Dermis blood vessel endothelial cell (primary cell): ENCODE measurements at places on chromosomes 12 and 14. TPM values are rescaled to one million over a fixed set of nuclear protein-coding genes. Genes with fewer than 3 reads are reported as not detected.
A peak's percentile ranks its signal among the peaks of the same experiment; 100 is the strongest.

GRCh38 chr14:21072781-21073339 is 2.8 kb downstream of the ARHGEF40 start:
- DNase-seq: no peak

DNA sequence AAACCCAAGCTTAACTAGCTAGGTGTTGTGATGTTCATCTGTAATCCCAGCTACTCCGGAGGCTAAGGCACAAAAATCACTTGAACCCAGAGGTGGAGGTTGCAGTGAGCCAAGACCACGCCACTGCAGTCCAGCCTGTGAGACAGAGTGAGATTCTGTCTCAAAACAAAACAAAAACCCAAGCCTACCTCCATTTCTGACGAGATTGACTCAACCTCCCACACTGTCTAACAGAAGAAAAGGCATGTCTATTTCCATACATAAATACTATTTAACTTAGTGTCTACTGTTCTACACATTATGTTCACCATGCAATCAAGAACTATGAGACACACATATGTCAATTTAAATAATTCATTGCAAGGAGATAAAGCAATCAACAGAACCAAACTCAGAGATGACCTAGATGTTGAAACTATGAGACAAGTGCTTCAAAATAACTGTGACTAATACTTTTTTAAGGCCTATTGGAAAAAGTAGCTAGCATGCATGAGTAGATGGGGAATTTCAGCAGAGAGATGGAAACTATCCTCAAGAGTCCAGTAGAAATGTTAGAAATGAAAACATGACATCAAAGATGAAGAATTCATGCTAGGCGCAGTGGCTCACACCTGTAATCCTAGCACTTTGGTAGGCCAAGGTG is 75.9 kb upstream of the DHRS4 start:
- no peak for DNase-seq

DNA sequence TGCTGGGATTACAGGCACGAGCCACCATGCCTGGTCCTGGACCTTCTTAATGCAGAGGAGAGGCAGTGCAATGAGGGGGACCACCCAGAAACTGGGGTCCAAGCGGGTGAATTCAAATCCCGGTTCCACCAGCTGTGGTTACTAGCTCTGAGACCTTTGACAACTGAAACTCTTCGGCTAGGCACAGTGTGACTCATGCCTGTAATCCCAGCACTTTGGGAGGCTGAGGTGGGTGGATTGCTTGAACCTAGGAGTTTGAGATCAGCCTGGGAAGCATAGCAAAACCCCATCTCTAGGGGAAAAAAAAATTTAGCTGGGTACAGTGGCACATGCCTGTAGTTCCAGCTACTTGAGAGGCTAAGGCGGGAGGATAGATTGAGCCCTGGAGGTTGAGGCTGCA is 5.0 kb upstream of the CD4 start:
- no peak for DNase-seq

DNA sequence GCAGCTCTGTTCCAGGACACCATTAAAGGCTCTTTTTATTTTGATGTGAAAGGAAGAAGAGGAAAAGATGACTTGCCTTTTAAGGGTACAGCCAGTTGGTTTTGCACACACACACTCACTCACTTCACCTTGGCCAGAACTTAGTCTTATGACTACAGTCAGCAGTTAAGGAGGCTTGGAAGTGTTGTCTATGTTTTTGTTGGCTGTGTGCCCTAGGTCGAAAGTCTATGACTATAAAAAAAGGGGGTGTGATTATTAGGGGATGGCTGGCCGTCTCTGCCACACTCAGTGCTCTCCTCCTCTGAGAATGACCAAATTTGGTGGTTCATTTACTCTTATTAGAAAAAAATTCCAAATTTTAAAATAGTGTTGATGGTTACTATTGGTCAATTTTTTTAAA is 139.5 kb upstream of the OTX2 start:
- DNase-seq: peak; percentile 1

GRCh38 chr12:12278899-12279298 is 12.1 kb upstream of the LRP6 start:
- DNase-seq: no peak

DNA sequence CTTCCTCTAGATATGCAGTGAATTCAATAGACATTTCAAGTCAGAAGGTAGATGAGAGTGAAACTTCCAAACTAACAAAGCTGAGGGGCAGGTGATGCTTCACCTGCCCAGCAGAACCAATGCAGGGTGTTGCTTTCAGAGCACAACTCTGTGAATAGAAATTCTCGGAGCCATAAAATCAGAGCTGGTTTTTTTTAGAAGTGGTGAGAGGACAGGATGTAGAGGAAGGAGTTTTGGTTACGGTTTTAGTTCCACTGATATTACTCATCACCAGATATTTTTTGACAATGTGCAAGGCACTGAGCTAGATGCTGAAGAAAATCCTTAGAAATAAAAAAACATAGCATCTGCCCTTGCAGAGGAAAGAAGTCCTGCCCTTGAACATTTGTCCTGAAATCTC is 62.2 kb downstream of the BMP4 start:
- DNase-seq: peak; percentile 56

DNA sequence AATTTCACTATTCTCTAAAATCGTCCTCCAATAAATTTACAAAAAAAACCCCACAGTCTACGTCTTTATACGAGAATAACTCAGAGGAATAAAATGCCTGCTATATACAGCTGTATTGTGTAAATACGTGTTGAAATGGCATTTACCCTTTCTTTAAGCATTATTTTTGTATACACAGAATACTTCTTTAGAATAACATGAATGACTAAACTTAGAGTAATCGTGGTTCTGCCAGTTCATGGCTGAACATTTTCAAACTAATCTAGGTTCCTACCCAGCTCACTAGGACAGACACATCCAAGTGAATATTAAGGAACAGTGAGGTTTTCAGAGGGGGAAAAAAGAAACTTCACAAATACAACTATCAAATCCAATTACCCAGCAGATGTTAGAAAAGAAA is 24.6 kb downstream of the DICER1 start:
- DNase-seq: no peak

DNA sequence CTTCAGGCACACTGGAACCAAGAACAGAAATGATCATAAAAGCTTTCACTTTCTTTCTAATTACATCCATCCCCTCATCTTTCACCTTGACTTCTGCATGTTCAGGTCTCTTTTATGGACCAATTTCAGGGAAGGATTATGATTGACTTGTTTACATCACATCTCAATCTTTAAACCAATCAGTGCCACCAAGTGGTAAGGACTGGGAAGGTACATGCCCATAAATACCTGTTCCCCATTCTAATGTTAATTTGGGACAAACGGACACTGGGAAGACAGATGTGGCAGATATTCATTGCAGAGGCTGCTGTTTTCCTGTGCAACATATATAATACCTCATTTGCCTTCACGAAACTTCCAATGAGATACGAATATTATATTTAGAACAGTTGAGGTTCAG is 978.1 kb downstream of the GALC start:
- DNase-seq: no peak

DNA sequence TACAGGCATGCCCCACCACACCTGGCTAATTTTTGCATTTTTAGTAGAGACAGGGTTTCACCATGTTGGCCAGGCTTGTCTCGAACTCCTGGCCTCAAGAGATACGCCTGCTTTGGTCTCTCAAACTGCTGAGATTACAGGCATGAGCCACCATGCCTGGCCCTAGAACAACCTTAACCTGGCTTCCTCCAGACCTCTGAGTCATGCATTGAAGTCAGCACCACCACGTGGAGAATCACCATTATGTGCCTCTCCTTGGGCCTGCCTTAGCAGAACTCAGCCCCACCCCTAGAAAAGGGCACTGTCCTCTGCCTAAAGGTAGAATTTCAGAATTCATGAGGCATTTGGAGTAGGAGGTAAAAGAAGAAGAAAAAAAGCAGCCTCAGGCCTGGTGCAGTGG is 49.0 kb downstream of the LIMA1 start:
- peak; percentile 54 for DNase-seq

DNA sequence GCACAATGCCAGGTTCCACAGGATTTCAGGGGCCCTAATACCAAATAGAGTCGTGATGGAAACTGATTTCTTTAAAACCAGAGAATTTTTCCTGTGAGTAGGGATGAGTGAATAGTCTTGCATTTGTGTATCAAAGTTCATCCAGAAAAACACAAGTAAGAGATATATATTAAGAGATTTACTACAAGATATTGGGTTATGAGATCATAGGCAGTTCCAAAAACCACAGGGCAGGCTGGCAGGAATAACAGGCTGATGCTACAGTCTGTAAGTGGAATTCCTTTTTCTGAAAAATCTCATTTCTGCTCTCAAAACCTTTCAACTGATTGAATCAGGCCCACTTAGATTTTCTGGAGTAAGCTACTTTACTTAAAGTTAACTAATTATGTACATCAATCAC is 1756.2 kb upstream of the SEL1L start:
- DNase-seq: no peak

GRCh38 chr14:98952593-98953350 is 319.2 kb downstream of the BCL11B start:
- no peak for DNase-seq

DNA sequence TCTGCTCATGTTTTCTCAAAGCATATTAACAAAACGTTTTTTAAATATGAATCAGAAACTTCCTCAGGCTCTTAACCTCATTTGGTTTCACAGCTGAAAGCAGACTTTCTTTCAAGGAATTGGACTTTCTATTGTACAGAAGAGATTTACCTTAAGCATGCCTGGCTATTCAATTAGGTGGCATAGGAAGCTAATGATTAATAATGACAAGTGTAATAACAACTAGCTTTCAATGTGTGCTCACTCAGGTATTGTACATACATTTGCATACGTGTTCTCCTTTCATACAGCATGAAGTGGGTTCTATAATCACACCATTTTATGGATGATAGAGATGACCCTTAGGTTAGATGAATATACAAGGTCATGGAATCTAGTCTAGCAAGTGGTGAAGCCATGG is 115.7 kb downstream of the ANO6 start:
- DNase-seq: no peak

DNA sequence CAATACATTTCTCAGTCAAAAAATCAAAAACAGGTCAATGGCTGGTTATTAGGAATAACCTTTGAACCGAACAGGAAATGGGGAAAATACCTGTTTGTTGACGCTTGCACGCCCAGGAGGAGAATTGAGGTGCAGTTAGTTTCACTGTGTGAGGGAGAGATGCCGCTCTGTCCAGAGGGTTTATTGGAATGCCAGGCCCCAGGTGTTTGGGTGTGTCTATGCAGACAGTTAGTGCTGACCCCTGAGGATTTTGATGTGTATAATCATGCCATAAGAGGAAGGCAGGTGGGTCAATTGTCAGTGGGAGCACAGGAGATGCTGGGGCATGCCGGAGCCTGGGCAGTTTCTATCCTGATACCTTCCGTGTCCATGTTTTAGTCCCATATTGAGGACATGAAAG is 100.8 kb upstream of the DIO3 start:
- no peak for DNase-seq

DNA sequence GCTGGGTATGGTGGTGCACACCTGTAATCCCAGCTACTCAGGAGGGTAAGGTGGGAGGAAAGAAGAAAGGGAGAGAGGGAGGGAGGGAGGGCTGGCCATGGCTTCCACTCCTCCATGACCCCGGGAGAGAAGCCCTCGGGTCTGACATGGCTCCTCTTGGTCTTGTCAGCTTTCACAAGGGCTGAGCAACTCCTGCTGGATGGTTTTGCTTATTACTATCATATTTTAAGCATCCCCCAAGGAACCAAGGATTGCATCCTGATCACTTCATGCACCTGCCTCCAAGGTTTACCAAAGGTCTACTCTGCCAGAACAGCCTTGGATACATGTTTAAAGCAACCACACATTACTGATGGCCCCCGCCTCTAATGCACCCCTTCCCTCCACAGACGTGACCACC is 28.0 kb upstream of the NCOR2 start:
- no peak for DNase-seq

DNA sequence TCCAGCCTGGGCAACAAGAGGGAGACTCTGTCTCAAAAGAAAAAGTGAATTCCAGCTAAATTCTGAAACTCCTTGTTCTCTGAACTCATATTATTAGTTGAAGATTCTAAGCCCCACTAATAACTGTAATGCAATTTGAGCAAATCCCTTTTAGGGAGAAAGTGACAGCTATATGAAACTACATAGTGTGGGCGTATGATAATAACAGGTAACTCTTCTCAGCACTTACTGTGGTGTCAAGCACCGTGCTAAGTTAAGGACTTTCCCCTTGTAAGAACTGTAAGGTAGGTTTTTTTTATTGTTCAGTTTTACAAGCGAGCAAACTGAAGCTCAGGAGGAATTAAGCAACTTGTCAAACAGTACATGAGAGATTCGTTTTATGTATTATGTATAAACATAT is 5.4 kb downstream of the ANKRD13A start:
- DNase-seq: no peak

- DNase-seq: no peak
Observed at GRCh38 chr12:123967121-123967586, 5.5 kb downstream of the CCDC92 start.

DNA sequence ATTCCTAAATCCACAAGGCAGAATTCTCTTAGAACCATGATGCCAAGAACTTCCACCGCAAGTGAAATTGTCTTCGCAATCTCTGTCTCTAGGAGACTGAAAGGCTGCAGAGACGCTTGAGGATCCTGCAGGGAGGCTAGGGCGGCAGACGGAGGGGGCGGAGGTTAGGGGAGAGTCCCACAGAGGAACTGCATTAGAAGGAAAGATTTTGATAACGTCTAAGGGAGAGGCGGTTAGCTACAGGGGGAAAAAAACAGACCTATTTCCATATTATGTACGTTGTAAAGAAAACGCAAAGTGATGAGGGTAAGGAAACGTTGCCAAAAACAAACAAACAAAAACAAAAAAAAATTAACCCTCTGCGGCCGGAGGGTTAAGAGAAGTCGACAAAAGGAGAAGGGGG is 595 bp downstream of the KLHL28 start:
- peak; percentile 65 for DNase-seq

- DNase-seq: no peak
Observed at GRCh38 chr12:69792533-69792932, 32.5 kb upstream of the MYRFL start.

GRCh38 chr14:77007183-77007974 is 21.1 kb downstream of the IRF2BPL start:
- no peak for DNase-seq

- DNase-seq: no peak
Observed at GRCh38 chr12:111773801-111774551, 7.2 kb downstream of the ALDH2 start.

GRCh38 chr14:21525571-21525961 is 580 bp downstream of the SALL2 start:
- DNase-seq: no peak

Gene ZBTB42
- total RNA-seq: 5.1 and 7.0 TPM in 2 replicates

Gene KLRK1
- not detected in 2 replicates for total RNA-seq

Gene PUS1
- 12.3 and 17.6 TPM in 2 replicates for total RNA-seq

Gene CEP170B
- total RNA-seq: 9.0 and 12.3 TPM in 2 replicates

Gene ALDH2
- total RNA-seq: 68.6 and 76.6 TPM in 2 replicates

Gene OS9
- total RNA-seq: 284 and 481 TPM in 2 replicates

Gene DACT1
- 0.05 and 0.34 TPM in 2 replicates for total RNA-seq

Gene IFNG-AS1
- total RNA-seq: not detected in 2 replicates

Gene ACOT6
- not detected in 2 replicates for total RNA-seq

Gene TAS2R7
- not detected in 2 replicates for total RNA-seq

Gene TGFB3
- total RNA-seq: 2.6 and 4.1 TPM in 2 replicates

Gene EPYC
- not detected in 2 replicates for total RNA-seq

Gene CLEC4D
- total RNA-seq: not detected in 2 replicates

Gene PTGDR
- not detected in 2 replicates for total RNA-seq

Gene TTC6
- not detected in 2 replicates for total RNA-seq

Gene MMP17
- total RNA-seq: 10.0 and 14.0 TPM in 2 replicates
